Stimulated activated CD4-positive, alpha-beta T cell treated with anti-CD3 and anti-CD28 coated beads, Interleukin-4, amount 100 ng/mL, for 48 hours (primary cell): ENCODE measurements at places on chromosomes 5 and 9.

GRCh38 chr5:132747616-132748440 is 602 bp downstream of the CCNI2 start:
- DNase-seq: peak; percentile 24

DNA sequence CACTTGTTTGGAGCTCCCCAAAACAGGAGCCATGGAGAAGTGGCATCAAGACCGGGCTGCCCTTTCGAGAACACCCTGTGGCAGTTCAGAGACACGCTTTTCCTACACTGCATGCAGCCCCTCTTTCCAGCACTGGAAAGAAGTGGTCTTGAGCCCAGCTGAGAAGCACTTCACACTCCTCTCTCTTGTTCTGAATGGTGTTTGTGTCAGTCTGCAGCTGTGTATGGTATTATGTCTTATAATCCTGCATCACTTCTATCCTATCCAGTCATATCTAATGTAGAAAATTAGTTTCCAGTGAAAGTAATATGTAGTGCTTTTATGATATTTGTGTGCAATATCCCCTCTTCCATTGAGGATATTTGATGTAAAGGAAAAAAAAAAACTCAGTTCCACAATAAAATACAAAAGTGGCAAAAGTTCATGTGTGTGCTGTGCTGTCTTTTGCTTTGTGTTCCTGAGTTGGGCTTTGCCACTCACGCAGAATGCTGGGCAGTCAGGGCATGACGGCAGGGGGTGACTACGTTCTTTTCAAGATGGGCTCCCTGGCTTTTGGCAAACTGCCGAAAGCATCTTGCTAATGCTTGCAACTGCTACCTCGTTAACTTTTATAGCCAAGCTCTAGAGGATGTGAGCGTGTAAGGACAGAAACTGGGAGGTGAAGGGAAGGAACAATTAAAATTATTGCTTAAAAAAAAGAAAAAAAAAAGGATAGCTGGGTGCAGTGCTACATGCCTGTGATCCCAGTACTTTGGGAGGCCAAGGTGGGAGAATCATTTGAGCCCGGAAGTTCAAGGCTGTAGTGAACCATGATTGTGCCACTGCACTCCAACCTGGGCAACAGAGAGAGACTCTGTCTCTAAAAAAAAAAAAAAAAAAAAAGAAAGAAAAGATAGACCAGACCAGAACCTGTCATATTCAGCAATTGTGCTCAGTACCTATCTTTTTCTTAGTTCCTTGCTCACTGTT is 102.2 kb downstream of the MAP1B start:
- no peak for DNase-seq

DNA sequence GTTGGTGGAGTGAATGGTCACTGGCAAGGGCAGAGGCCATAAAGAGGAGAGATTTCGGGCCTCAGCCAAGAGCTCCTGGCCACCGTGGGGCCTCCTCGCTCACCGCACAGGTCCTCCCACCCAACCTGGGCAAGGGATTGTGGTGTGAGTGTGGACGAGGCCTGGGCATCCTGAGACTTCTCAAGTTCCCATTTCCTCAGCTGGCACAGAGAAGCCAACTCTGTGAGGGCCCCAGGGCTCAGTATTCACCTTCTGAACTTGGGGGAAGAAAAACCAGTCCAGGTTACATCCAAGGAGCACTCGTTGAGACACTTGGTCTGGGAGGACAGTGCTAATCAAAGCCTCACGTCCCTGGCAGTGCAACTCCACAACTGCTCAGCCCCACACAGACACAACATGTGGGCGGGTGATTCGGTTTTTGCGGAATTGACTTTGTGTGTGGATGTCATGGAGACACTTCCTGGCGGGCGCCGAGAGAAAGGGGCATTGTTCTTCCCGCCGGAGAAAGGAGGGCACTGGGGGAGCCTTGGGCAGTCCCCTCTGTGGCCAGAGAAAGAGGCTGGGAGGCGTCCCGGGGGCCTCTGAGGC is 28.5 kb upstream of the NKD2 start:
- DNase-seq: no peak

- DNase-seq: no peak
Measured at GRCh38 chr9:87255431-87256155, 242.1 kb upstream of the DAPK1 start.

- DNase-seq: no peak
Measured at GRCh38 chr5:94463739-94464138, 154.7 kb downstream of the KIAA0825 start.

GRCh38 chr5:15008921-15009320 is 137.3 kb upstream of the ANKH start:
- no peak for DNase-seq

- DNase-seq: no peak
Measured at GRCh38 chr5:122291000-122291901, 20.8 kb upstream of the SNCAIP start.

- no peak for DNase-seq
Measured at GRCh38 chr9:69757996-69758675, 1.7 kb downstream of the PTAR1 start.

- peak; percentile 95 for DNase-seq
Measured at GRCh38 chr9:127450830-127451607, at the start of the genes LRSAM1 and RPL12. Gene LRSAM1 (plus strand): TSS chr9:127451510. CDS start chr9:127454528, 3,018 bp downstream. Gene RPL12 (minus strand): TSS chr9:127451406. CDS start chr9:127451317, 89 bp downstream.

DNA sequence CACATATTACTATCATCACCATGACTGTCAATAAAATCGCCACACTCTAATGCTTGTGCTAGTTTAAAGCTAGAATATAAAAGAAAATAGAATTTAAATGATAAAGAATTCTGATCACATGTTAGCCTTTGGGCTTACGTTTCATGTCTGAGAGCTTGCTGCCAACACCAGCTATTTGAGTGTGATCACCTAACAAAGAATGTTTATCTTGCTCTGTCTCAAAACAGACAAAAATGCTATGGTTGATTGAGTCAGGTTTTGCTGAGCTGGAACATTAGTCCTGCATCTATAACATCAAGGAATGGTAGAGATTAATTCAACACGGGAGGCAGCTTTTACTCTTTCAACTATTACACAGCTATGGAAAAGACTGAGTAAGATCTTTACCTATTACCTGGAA is 50.7 kb downstream of the MSX2 start:
- no peak for DNase-seq

DNA sequence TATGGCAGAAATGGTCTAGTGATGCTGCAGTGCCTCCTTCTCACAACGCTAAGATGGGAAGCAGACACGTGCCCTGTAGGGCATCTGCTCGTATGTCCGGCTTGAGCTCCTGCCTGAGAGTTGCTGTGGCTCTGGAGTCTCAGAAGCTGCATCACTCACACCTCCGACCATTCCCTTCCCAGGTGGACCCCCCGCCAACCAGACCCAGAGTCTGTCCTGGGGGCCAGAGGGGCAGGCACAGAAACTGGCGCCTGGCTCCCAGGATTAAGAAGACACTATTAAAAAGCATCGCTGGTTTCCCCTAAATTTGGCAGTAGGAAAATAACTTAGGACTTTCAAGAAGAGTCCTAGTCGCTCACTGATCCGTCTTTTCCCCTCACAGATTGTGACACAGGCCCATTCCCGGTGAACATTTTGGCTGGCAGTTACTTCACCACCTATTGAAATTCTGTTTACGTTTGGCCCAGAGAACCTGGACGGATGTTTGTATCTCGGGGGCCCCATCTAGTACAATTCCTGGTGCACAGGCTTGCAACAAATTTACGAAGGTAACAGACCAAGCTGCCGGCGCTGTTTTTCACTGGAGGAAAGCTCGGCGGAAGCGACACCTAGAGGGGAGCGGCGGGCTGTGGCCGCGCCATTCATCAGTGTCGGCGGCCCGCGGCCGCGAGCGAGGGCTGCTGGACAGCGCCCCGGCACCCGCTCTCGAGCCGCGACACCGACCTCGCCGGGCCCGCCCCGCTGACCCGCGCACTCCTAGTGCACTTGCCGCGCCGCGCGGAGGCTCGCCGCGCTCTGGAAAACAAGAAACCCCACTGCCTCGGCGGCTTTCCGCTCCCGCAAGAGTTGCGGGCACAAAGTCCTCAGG is 1.6 kb downstream of the FSTL4 start:
- peak; percentile 37 for DNase-seq

DNA sequence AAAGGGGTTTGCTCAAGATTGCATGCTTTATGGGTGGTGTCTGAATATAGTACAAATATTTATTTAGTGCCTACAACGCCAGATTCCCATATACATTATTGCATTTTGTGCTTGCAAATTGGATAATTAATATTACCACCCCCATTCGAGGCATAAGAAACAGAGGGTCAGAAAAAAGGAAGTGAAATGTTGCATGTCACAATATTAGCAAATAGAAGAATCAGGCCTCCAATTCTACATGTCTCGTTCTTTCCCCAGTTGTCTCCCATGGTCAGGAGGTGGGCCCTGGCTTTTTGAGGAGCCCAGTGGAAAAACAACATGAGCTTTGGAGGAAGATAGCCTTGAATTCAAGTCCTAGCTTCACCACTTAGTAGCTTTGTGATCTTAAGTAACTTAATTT is 98.1 kb upstream of the CCDC112 start:
- DNase-seq: no peak

GRCh38 chr9:136668983-136669790 is 6.5 kb downstream of the EGFL7 start:
- no peak for DNase-seq

DNA sequence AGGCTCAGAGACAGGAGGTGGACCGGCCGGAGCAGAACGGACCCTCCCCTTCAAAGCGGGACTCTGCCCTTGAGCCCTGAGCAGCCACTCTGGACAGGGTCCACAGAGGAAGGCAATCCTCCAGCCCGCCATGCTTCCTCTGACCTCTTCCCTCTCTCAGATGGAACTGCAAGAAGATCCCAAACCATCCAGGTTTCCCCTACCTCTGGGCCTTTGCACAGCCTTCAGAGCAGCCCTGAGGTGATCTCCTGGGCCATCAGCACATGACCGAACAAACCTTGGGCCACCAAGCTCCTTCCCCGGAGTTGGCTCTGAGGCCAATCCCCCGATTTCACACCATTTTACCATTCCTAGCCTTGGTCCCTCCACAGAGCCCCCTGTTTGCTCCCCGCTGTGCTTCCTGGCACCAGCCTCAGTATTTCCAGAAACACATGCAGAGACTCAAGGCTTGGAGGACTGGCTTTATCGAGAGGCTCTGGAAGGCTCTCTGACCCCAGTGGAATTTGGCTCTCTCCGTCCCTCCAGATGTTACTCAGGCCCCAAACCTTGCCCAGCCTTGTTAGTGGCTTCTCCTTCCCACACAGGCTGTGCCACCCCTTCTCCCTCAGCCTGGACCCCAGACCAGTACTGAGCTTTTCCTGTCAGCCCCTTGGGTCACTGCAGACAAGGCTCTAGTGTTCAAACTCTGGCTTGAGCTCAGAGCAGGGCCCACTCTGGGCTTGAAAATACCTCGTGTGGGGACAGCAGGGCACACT is 48.6 kb upstream of the KCNMB1 start:
- no peak for DNase-seq

DNA sequence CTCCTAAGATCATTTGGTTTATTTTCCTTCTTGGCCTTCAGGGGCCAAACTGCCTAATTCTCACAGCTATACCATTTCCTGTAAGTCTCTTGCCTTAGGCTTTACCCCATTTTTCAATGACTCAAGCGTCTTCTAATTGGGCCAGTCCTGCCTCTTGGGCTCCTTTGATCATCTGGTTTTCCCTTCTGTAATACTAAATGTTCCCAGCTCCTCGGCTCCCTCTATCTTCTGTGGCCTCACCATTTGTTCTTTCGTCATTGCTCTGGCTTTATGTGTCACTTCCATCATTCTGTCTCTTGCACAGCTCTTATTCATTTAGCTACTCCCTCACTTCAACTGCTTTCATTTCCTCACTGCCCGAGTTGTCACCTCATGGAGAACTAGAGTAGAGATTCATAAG is 14.5 kb upstream of the SPINK7 start:
- DNase-seq: no peak

GRCh38 chr9:89160806-89161205 is 17.8 kb downstream of the SHC3 start:
- DNase-seq: no peak

DNA sequence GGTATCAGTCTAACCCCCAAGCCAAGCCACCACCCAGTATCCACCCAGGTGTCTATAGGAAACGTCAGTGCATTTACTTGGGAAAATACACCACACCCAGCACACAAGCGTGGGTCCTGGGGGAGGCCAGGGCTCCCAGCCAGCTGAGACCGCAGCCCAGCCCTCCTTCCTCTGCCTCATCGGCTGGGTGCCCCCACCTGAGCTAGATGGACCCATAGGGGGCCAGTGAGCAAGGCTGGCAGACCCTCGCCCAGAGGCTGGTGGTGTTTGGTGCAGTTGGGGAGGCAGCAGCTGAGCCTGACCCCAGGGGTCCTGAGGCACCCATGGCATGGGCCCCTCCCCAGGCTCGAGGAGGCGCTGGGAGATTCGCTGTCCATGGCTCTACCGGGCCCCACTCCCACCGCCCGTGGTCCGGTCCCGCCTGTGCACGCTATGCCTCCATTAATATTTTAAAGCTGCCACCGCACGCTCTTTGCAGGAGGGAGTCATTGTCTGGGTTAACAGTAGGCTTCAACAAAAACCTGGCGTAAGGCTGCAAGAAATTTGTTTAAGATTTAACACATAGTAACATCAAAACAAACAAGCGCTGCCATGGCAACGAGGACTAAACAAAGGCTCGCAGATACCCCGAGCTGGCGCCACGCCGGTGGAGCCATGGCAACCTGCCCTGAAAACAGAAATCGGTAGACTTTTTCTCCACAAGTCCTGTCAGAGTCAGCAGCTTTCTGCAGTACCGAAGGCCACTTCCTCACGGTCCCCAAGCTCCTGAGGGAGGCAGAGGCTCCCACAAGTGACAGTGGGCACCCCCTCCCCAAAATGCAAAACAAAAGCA is 20.6 kb downstream of the TPPP start:
- peak; percentile 37 for DNase-seq

DNA sequence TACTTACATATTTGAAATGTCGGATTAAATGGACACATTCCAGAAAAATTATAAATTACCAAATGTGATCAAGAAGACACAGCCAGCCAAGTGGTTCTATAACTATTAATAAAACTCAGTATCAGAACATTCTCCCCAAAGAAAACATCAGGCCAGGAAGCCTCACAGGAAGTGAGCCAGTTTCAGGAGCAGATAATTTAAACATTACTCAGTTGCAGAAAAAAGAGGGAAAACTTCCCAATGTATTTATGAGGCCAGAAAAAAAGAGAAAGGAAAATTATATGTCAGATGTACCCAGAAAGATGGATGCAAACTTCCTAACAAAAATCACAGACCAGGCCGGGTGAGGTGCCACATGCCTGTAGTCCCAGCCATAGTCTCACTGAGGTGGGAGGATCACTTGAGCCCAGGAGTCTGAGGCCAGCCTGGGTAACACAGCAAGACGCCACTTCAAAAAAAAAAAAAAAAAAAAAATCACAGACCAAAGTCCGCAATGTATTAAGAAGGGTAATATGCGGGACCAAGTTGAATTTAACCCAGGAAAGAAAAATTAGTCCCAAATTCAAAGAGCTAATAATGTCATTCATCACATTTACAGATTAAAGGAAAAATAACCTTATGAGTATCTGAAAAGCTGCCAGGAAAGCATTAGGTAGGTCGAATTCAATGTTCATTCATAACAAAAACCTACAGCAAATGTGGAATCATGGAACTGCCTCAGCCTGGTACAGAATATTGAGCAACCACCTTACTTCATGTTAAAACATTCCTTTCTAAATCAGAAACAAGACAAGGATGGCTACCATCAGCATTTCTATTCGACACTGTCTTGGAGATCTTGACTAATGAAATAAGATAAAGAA is 37.2 kb upstream of the NRARP start:
- no peak for DNase-seq
